NCI-H1417 treated with DMSO at 0.1 percent for 48 hours (cell line): ENCODE measurements at places on chromosomes 5 and 9.

GRCh38 chr5:57025961-57026360, 74.0 kb upstream of the MIER3 start:
- no peak for DNase-seq

GRCh38 chr9:69471433-69471832, 146.4 kb downstream of the ENTREP1 start:
- DNase-seq, result no peak

DNA sequence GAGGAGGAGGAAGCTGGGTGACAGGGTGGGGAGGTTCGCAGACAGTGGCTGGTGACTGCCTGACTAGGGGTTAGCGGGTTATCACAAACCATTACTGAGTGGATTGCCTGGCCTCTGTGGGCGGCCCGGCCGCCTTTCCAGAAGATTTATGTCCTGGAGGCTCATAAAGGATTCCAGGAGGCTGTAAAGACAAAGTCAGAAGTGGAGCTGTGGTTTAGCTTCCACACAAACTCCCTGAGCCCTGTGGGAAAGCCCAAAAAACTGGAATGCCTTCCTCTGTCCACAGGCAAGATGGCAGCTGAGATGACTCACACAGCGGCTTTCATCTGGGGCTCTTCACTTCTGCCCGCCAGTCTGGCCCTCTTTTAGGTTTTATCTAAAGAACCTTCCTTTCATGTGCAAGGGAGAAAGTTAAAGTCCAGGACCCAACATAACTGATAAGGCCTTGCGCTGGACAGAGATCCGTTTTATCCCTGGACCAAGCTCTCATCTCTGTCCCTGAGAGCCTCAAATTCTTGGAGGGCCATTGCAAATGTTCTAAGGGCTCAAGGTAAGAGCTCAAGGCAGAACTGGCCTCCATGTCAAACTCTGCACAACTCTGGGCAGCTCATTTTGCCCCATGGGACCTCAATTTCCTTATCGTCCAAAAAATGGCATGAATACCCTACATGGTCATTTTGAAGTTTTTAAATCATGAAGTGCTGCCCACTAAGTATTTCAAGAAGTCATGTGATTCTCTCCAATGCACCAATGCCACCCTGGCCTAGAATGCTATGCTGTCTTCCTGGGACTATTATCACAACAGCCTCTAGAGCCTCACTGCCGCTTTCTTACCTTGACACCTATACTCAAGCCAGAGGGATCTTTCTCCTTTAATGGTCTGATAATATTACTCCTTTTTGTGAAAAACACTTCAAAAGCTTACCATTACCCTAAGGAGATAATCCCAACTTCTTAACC, 249.4 kb upstream of the TRIM32 start:
- DNase-seq, result no peak

DNA sequence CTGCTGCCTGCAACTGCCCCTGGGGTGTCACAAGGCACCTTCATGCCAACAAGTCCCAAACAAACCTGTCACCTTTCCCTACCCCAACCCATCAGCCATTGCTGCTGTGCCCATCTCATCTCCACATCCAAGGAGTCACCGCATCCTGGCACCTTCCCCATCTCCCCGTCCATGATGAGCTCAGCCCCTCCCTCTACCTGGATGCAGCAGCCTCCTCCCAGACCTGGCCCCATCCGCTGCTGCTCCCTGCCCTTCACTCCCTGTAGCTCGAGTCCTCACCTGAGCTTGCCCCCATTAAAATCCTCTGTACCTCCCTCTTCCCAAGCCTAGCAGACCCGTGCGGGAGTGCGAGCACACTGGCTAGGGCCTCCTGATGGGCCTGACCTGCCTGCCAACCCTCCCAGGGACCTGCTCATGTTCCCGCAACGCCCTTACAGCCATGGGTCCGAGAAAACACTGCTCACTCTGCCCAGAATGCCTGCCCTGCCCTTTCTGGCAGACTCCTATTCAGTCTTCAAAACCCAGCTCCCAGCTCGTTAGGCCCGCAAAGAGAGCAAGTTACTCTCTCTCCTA, 110.6 kb downstream of the ADAMTS2 start:
- no peak for DNase-seq

DNA sequence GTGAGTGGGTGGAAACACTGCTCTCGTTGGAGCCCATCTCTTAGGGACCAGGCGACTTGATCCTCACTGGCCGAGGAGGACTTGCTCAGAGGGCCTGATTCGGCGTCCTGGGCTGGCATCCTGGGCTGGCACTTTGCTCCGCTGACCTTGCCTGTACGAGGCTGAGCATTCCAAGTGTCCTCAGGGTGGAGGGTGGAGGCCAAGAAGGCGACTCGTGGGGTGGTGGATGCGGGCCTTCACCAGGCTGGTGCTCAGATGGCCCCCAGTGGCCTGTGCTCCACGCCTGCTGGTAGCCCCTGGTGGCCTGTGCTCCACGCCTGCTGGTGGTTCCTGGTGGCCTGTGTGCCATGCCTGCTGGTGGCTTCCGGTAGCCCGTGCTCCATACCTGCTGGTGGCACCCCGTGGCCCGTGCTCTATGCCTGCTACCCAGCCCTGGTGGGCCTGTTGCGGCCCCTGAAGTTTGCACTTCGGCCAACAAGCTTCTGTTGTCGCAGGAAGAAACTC, 42.9 kb downstream of the PHF2 start:
- no peak for DNase-seq

GRCh38 chr5:11407556-11408145, 496.6 kb downstream of the CTNND2 start:
- DNase-seq, result no peak

DNA sequence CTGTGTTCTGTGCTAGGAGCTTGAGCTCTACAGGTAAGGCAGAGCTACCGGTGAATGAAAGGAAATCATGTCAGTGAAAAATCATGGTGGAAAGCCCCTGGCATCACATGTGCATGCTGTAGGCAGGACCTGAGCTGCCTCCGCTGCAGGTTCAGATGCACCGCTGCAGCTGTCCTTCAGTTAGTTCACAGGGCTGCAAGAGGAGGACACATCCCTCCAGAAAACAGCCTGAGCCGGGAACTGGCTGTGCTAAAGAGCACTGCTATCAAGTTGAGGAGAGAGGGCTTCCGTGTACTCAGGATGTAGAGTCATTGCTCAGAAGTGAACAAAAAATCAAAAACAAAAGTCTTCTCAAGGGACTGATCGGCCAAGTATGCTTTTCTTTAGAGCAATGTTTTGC, 138.6 kb downstream of the ERCC6L2 start:
- no peak for DNase-seq

DNA sequence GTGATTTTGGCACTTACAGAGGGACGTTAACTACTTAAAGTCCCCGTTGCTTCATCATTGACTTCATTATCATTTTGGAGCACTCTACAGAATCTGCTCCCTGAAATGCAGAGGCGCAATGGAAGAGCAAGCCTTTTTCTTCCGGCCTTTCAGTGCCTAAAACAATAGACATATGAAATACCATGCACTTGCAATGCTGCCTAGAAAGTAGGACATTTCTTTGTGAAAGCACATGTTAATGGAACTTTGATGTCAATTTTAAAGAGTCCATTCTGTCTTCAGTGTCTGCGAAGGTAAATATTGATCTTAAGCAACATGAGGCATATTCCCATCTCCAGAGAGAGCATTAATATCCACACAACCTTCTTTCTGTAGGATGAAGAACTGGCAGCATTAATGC, 36.3 kb downstream of the ITGA2 start:
- no peak for DNase-seq

DNA sequence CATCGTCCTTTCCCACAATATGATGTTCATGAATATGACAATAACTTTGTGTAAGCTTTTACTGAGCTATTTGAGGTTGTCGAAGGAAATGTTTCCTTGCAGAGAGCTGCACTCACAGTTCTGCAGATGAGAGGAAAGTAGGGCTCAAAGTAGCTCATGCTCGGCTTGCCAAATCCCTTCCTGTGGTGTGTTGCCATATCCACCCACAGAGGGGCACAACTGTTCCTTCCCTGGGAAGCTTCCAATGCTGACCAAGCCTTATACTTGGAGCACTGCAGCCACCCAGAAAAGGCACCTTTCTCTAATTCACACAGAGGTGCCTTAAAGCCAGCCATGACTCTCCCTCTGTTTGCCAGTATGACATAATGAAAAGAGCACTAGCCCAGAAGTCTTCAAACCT, 390.3 kb downstream of the CAAP1 start:
- no peak for DNase-seq

- no peak for DNase-seq
Observed at GRCh38 chr5:50623666-50624065, 42.8 kb upstream of the PARP8 start.

- DNase-seq, result no peak
Observed at GRCh38 chr9:98410185-98410697, 154.8 kb upstream of the TBC1D2 start.

- DNase-seq, result no peak
Observed at GRCh38 chr5:35092703-35093102, 45.0 kb upstream of the AGXT2 start.

- DNase-seq, result no peak
Observed at GRCh38 chr5:1000329-1000728, 8.3 kb upstream of the NKD2 start.

GRCh38 chr5:10653043-10653442, 89.2 kb downstream of the ANKRD33B start:
- no peak for DNase-seq

- no peak for DNase-seq
Observed at GRCh38 chr5:137636099-137636498, 99.8 kb downstream of the KLHL3 start.

DNA sequence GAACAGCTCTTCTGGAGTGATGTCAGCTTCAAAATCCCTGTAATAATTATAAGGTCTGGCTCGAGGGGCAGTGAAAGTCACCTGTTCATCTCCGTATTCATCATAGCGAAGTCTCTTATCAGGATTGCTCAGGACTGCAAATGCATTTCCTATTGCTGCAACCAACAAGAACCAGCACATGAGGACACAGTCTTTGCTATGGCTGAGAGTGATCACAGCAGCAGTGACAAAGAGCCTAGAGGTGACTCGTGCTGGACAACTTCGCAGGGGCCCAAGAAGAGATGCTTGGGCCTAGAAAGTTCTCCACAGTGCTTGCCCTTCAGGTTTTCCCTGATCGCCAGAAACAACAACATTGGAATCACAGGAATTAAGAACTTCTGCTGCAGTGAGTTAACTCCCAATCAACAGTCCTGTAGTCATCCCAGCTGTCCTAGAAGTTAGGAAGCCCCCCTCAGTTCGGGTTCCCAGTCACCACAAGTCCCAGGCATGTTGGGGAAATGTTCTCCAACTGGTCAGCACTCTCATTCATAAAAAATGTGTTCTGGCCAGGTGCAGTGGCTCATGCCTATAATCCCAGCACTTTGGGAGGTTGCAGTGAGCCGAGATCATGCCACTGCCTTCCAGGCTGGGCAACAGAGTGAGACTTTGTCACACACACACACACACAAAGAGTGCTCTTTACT, 13.0 kb downstream of the DNAJC18 start:
- no peak for DNase-seq

GRCh38 chr5:15936505-15937245, 242.9 kb downstream of the MARCHF11 start:
- DNase-seq, result no peak

GRCh38 chr5:3320317-3320875, 275.2 kb upstream of the IRX1 start:
- DNase-seq, result no peak

DNA sequence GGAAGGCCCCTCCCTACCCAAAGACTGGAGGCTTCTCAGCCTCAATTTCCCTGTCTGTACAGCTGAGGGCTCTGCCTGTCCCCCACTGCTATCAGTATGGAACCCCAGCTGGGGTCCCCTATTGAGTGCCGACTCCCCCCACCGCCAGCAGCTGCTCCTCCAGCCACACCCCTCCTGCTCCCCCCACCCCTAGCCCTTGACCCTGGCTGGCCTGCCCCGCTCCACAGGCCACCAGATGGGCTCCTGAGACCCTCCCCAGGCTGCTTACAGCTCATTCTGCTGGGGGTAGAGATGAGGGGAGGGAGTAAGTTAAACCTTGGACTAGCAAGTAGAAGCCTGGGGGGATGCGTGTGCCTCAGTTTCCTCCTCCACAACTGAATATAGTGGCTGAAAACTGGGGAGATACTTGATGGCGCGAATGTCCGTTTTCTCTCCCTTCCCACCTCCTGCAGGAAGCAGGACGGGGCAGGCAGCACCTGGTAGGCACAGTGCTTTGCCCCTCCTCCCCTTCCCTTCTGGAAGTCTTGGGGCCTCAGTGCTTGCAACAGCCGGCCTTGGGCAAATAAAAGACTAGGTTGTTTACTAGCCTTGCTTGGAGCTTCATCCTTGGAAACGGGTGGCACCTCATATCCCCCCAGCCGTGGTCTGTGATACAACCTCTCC, 19.1 kb downstream of the URM1 start:
- no peak for DNase-seq

GRCh38 chr9:109981091-109981490, 201.1 kb downstream of the PALM2AKAP2 start:
- no peak for DNase-seq

DNA sequence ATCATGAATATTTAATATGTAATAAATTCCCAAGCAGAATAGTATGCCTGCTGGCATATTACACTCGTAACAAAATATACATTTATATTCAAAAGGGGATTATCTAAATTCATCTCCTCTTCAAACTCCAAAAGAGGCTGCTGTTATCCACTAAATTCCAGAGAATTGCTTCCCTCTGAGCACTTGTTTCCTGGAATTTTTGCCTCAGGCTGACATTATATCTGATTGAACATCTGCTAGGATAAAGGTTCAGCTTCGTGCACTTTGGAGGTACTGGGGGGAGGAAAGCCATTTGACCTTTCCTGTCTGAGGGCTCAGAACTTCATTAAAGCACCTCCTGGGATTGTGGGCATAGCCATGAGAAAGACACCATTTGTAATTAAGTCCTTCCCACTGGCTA, 4.3 kb upstream of the HAPLN1 start:
- no peak for DNase-seq

GRCh38 chr9:137129456-137130175, 9.3 kb upstream of the GRIN1 start:
- peak; percentile 83 for DNase-seq

- DNase-seq, result no peak
Observed at GRCh38 chr9:135602789-135603481, 36.4 kb downstream of the GLT6D1 start.

DNA sequence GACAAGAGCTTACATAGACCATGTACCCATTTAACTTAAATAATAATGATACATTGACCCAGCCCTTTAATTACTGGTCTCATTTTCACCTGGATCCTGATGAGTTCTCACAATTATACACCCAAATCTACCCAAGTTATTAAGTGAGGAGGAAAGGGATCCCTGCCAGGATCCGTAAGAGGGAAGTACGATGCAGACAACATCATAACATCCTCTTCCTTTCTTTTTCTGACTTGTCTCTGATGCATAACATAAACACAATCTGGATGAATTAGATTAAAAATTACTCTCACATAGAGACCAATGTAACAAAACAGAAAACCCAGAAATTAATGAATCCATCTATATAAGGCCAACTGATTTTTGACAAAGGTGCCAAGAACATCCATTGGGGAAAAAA, 17.0 kb downstream of the MARCHF3 start:
- no peak for DNase-seq

DNA sequence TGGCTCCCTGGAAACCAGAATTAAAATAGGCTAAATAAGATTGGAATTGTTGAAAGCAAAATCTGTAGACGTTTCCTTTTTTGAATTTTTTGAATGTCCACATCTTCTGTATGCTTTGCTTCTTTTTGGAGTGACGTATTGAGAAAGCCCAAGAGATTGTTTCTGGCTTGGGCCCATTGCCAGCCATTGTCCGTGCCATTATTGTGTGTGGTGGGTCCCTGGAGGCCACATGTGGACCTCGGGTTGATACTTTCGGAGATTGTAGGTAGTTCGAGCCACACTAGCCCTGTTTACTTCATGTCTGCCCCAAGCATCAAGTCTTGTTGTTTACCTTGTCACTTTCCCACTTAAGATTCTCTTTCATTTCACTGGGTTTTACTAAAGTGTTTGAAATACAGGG, 106.0 kb downstream of the PALM2AKAP2 start:
- no peak for DNase-seq
